ENCODE measurements at places on chromosomes 7 and 10. TPM values are rescaled to one million over a fixed set of nuclear protein-coding genes. Genes with fewer than 3 reads are reported as not detected.

Gene AGR2
- total RNA-seq, result not detected

Gene ZKSCAN1
- 90.4 TPM for total RNA-seq

DNA sequence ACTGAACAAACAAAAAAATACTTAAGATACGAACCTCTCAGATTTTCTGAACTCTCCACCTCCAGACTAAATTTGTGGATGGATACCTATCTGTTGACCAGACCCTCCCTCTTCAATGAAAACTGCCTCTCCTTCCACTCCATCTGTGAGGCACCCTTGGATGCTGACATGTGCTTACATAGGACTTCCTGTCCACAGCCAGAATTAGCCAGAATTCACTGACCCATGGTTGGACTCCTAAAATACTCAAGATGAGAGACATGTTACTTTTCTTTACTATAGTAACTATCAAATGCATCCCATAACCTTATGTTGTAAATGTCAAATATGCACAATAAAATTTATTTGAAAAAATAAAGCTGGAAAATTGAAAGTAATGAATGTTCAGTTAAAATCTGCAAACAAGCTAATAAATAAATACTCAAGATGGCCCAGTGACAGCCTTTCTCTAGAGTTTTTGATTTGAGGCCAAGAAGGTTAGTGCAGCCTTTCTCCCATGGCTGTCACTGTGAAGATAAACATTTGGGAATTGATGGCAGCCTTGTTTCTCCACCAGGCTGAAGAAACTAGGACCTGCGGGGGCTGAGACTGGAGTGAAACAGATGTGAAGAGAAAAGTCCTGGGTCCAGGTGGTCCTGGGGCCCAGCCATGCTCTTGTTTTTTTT, 287.0 kb downstream of the ZEB1 start:
- no peak for DNase-seq

Gene MBL2
- not detected for total RNA-seq

- DNase-seq, result no peak
Measured at GRCh38 chr7:2299131-2299829, 15.0 kb downstream of the SNX8 start.

DNA sequence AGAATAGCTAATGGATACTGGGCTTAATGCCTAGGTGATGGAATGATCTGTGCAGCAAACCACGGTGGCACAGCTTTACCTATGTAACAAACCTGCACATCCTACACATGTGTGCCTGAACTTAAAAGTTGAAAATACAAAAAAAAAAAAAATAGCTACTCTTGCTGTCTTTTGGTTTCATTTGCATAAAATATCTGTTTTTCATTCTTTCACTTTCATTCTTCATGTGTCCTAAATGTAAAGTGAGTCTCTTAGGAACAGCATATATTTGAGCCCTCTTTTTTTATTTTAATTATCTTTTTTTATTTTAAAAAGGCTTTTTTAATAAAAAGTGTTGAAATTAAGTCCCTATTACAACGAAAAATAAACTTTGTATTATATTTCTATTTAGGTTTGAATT, 836.1 kb upstream of the KCND2 start:
- DNase-seq, result no peak

Gene VGF
- 0.24 TPM for total RNA-seq

DNA sequence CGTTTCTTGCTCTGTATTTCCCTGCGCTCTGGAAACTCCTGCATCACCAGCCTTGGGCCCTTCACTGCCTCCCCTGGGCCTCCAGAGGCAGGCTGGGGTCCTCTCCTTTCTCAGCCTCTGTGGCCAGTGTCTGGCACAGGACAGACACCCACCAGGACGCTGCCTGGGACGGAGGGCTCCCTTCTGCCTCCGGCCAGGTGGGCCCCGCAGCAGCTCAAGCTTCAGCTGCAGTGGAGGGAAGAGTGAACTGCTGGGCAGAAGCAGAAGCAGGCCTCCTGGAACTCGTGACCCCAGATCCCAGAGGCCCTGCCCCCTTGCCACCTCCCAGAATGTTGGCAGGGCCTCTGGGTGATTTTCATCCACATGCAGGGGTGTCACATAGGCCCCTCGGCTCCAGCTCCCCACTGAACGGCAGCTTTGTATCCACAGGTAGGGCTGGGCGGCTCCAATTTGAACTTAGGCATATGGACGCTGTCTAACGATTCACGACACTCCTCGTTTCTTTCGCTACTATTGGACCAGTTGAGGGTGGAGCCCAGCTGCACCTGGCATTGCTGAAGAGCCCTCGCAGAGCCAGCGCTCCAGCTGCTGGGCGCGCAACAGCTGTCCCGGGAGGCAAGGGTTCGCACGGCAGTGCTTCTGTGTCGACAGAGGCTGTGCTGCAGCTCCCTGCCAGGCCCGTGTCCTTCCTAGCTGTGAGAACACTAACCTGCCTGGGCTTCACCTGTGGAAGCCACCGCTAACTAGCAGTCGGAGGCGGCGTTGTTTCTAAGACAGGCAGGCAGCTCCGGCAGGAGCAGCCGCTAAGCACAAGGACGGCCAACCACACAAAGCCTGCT, 18.4 kb upstream of the GPR146 start:
- no peak for DNase-seq

GRCh38 chr7:68980011-68980410, 618.3 kb upstream of the AUTS2 start:
- DNase-seq, result no peak

Gene OR13A1
- not detected for total RNA-seq

- DNase-seq, result no peak
Measured at GRCh38 chr10:97065686-97066660, 119.8 kb downstream of the SLIT1 start.

DNA sequence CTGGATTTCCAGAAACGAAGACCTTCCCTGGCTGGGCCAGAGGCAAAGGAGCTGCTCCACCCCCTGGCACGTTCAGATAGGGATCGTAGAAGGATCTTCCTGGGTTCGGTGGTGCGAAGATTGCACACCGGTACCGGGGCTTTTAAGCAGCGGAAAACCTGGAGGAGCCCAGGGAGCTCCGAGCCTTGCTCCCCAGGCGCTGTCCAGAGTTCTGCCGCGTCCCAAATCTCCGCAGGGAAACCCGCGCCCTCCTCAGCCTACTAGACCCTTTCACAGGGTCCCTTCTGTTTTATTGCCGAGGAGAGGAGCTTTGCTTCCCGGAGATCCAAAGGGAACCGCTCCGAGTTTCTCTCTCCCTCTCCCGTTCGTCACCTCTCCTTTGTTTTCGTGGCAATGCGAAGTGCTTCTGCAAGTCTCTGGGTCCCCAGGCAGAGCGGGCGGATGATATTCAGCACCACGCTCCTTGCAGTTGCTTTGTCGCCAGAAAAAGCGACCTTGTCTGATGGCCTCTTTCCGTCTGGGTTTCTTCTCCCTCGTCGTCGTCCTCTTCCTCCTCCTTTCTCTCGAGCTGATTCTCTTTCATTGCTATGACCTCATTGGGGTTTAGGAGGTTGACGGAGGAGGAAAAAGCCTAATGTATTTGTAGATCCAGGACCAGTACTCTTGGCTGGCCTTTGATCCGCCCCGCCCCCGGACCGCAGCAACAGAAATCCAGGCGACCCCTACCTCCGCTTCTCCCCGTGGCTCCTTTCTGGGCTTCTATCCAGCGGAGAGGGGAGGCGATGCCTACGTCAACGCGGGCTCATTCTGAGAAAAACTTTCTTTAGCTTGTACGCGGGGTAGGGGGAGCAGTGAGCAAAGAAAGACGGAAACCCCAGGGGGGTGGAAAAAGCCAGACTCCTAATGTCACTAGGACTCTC, at the start of gene TMEM196:
Gene TMEM196, minus strand, starts transcription at position 777 of the 920 bp plus-strand sequence. CDS start 921 bp downstream, outside the sequence.
- DNase-seq, result no peak

GRCh38 chr7:11638011-11638774, 193.8 kb downstream of the THSD7A start:
- DNase-seq, result no peak

- DNase-seq, result no peak
Measured at GRCh38 chr10:69146759-69147158, 22.8 kb downstream of the VPS26A start.

Gene DKK1
- total RNA-seq, result 27.8 TPM

DNA sequence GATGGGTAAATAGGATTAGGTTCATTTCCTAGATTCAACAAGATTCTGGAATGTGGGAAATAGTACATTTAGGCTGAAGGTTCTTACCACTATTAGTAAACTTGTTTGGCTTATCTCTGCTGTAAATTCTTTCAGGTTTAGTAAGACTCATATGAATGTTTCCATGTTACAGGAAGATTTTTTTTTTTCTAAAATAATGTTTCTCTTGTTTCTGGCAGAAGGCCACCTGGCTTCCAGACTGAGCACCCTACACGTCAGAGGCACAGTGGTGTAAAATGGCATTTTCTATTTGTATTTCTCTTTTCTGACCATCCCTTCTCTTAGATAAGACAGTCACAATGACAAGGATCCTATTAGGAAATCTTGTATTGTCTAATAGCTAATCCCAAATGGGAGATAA, 22.7 kb upstream of the AASS start:
- no peak for DNase-seq

DNA sequence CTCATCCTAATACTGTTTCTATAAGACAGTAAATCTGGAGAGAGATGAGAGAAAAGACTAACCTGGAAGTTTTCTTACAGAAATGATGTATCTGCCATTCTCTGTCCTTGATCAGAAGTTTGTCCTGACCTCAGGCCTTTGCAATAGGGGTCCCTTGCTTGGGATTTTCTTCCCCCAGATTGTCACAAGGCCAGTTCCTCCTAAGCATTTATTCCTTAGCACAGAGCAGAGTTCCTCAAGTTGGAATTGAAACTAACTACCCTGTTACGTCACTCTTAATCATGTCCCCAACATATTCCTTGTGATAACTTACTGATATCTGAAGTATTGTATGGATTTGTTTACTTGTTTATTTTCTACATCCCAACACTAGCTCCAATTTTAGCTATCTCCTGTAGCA, 202.1 kb downstream of the COBL start:
- no peak for DNase-seq

Gene DDX56
- total RNA-seq, result 69.0 TPM

Gene ADAM8
- total RNA-seq, result 6.0 TPM

Gene CRYGN
- not detected for total RNA-seq

DNA sequence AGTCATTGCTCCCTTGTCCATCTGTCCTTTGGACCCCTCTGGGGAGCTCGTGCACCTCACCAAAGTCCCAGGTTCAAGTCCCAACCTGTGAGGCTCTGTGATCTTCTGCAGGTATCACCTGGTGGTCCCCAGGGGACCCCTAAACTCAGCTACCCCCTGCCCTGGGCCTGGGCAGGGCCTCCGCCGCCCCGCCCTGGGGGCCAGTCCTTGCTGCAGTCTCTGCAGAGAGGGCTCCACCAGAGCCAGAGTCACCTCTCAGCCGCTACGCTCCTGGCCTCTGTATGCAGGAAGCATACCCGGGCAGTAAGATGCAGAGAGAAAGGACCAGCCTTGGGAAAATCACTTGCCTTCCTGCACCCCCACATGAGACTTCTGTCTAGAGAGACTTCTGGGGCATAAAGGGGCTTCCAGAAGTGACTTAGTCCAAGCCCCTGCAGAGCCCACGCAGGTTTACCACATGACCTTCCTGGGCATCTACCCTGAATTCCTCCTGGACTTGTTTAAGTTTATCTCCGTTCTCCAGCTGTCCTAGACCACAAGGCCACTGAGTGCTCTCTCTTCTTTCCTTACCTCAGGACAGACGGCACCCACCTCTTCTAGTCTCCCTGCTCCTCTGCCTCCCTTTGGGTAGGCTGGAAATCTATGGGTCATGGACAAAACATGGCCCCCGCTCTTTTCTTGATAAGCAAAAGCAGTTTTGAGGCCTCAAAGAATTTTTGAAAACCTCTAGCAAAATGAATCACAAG, 21.2 kb downstream of the CALML5 start:
- peak; percentile 42 for DNase-seq

- DNase-seq, result no peak
Measured at GRCh38 chr7:598899-599298, 79.3 kb upstream of the PDGFA start.

GRCh38 chr10:84493361-84493760, 165.0 kb downstream of the CCSER2 start:
- no peak for DNase-seq

DNA sequence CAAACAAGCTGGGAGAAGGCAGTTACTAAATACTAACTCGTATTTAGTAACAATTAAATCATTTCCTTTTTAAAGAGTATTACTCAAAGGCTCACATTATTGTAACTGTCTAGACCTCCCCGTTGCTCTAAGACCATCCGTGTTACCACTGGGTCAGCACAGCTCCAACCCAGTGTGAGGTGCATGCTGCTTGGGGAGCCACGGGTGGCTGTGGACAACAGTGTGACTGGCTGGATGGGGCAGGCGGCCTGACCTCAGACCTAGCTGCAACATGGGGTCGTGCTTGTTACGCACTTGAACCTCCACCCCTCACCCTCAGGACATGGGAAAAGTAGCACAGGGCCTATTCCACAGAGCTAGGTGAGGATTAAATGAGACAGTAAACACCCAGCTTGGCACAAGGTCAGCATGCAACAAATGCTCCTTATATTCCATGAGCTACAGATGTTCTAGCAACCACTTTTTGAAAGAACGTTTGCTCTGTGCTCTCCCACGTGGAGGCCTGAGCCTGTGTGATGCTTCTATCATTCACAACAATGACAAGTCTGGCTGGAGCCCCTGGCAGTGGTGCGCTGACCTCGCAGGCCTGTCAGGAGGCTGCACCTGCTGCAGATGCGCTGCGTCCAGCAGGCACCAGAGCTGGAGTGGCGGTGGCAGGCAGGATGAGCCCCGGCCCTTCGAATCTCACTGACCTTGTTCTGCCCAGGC, 135.7 kb downstream of the PKD1L1 start:
- no peak for DNase-seq

- DNase-seq, result no peak
Measured at GRCh38 chr7:99193527-99194220, 14.2 kb downstream of the KPNA7 start.

Gene NANOS1
- 9.1 TPM for total RNA-seq

DNA sequence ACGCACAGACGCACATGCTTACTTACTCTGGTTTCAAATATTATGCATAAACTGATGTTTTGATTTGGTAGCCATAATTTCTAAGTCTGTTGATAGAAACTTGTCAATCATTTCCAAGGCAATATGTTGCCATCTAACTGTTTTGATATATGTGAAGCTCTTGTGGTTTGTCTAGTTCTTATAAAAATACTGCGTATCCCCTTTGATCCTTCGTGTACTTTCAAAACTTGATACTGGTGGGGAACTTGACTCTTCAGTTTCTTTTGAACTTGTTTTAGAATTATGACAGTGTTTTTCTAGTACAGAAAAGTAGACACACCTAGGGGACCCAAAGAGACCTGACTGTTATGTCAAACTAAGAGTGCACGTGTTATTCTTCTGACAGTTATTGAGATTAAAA, 708.0 kb downstream of the LRMDA start:
- no peak for DNase-seq

DNA sequence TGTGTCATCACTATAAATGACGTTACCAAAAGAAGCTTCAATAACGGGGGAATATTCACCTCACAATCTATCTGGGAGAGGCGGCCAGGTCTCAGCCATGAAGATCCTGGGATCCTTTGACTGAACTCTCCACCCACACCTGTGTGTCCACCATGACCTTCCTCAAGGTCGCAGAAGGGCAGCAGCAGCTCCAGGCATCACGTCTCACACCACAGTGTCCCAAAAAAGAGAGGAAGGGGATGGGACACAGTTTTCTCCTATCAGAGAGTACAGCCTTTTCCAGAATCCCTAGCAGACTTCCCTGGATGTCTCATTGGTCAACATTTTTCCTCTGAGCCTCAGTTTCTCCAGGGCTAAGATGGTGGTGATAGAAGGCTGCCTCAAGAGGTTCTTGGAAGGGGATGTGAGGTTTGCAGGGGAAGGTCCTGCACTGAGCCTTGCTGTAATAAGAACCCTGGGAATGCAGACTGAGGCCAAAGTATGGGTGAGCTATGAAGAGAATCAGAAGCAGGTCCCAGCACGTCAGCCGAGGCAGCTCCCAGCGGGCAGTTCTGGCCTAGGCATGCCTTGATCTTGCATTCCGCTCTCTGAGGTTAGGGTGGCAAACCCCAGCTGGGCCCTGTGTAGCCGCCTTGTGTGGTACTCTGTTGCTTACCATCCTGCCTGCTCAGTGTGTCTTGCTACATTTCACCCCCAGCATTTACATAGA, 63.8 kb downstream of the COL26A1 start:
- DNase-seq, result no peak

Data from osteocyte (in vitro differentiated cells).